NCI-H2171 (cell line): ENCODE measurements at places on chromosomes 5 and 9.

- DNase-seq, result no peak
Measured at GRCh38 chr5:169942181-169942580, 38.1 kb downstream of the INSYN2B start.

GRCh38 chr9:135776893-135777622, 75.1 kb downstream of the KCNT1 start:
- no peak for DNase-seq

GRCh38 chr9:82882748-82883147, 180.2 kb downstream of the RASEF start:
- DNase-seq, result no peak

GRCh38 chr9:133784731-133785561, 46.8 kb upstream of the SARDH start:
- DNase-seq, result no peak

DNA sequence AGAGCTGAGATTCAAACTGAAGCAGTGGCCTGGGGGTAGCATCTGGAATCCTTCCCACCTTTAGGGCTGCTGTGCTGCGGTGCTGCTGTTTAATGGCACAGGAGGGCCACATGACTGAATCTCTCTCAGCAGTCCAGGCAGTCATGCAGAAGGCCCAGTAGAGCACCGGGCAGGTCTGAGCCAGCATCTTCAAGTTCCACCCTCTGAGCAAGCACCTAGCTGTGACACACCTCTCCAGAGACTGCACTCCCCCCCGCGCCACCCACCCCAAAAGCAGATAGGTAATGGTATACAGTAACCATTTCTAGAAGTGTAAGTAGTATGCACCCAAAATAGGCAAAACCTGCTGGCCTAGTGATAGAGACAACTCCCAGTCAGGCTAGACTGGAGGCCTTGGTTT, 8.2 kb downstream of the IL4 start:
- no peak for DNase-seq

DNA sequence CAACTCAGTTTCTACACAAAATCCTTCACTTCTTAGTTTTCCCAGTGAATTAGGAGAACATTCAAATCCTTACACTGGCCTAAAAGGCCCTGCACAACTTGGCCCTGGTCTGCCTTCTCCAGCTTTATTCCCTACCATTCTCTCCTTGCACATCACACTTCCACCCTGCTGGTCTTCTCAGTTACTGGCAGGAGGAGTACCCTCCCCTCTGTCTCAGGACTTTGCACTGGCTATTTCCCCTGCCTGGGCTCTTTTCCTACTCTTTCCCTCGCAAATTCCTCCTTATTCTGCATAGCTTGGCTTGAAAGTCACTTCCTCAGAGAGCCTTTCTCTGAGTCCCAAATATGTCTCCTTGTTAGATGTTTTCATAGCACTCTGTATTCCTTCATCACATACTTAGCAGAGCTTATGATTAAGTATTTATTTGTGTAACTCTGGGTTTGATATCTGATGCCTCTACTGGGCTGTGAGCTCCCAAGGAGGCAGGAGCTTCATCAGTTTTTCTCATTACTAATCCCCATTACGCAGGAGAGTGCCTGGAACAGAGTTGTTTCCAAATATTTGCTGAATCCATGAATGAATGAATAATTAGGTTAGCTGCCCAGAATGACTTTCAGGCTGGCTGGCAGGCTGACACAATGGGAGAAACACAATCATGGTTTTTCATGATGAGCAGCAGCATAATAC, 159.8 kb upstream of the KLF9 start:
- no peak for DNase-seq

GRCh38 chr9:93230601-93231000, 46.7 kb downstream of the WNK2 start:
- no peak for DNase-seq

- peak; percentile 19 for DNase-seq
Measured at GRCh38 chr9:118595719-118596305, 773.4 kb downstream of the BRINP1 start.

DNA sequence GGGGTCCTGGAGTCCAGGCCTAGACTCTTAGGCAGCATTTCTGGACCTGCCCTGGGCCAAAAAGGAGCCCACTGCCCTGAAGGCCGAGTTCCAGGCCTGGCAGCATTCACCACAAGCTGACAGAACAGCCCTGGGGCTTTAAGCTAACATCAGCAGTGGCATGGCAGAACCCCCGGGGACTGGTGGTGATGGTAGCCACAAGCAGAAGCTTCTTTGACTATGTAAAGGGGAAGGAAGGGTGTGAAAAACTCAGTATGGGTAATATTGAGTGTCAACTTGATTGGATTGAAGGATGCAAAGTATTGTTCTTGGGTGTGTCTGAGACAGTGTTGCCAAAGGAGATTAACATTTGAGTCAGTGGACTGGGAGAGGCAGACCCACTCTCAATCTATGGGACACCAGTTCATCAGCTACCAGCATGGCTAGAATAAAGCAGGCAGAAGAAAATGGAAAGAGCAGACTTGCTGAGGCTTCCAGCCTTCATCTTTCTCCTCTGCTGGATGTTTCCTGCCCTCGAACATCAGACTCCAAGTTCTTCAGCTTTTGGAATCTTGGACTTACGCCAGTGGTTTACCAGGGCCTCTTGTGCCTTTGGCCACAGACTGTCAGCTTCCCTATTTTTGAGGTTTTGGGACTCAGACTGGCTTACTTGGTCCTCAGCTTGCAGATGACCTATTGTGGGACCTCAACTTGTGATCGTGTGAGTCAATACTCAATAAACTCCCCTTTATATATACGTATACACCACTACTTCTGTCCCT, 661.0 kb upstream of the C9orf72 start:
- no peak for DNase-seq

- DNase-seq, result no peak
Measured at GRCh38 chr9:87640385-87640795, 85.5 kb upstream of the CTSL start.

DNA sequence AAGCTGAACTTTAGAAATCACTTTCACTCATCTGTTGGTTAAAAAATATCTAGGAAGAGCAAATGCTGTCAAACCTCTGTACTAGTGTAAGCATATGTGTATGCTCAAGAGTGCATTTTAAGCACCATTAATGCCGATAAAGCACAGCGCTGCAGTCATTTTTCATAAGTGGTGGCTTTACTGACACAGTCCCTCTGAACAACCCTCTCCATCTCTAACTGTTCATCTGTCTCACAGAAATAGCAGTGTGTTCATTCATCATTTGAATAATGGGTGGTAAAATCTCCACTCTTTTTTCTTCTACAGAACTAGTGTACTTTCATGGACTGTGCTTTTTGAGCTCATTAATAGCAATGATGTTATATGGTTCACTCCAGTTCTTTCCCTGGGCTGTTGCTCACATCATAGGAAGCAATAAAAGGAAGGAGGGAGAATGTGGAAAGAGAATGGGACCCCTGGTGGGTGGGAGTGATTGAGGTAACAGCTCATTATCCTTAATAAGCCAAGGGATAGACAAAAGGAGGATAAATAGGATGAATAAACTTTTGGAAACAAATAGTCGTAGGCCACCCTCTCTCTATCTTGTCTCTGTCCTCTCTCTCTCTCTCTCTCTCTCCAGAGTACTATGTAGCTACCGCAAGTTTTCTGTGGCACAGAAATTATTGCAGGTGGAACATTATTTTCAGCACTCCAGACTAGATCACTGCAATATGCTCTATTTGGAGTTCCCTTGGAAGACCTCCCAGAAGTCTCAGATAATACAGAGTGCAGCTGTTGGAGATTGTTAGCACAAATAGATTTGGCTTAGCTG, 117.9 kb upstream of the PRDM9 start:
- no peak for DNase-seq

DNA sequence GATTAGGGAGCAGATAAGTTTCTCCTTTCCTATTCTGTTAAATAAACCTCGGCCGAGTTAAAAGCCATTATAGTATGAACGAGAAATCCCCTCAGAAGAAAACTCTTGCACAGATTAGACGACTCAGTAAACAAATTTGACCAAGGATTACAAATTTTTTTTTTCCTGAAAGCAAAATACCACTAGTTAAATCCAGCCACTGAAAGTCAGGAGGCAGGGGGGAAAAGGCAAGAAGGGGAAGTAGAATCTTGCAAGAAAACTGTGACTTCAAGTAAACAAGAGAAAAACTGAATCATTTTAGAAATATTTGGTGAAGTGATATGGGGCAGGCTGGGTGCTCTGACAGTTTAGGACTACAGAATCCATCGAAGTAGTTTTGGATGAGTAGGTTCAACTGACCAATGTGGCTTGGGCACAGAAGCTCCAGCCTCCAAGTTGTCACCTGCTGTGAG, 251.0 kb downstream of the DENND1A start:
- no peak for DNase-seq

- DNase-seq, result peak; percentile 21
Measured at GRCh38 chr9:120944434-120944843, 17.8 kb upstream of the TRAF1 start.

DNA sequence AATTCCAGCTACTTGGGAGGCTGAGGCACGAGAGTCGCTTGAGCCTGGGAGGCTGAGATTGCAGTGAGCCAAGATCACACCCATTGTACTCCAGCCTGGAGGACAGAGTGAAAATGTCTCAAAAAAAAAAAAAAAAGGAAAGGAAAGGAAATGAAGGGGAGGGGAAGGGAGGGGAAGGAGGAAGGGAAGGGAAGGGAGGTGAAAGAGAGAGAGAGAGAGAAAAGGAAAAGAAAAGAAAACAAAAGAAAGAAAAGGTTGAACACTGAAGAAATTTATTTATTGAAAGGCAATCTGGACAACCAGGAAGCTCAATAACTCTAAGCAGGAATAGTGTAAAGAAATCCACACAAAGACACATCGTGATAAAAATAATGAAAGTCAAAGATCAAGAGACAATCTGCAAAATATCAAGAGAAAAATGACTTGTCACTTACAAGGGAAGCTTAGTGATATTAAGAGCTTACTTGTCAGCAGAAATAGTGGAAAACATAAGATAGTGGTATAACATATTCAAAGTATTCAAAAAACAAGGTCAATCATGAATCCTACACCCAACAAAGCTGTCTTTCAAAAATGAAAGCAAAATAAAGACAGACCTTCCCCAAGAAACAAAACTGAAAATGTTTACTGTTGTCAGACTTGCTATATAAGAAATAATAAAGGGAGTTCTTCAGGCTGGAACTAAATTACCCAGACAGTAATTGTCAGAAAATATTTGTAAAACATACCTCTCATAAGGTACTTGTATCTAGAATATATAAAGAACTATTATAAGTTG, 10.9 kb upstream of the RIMOC1 start:
- DNase-seq, result no peak

DNA sequence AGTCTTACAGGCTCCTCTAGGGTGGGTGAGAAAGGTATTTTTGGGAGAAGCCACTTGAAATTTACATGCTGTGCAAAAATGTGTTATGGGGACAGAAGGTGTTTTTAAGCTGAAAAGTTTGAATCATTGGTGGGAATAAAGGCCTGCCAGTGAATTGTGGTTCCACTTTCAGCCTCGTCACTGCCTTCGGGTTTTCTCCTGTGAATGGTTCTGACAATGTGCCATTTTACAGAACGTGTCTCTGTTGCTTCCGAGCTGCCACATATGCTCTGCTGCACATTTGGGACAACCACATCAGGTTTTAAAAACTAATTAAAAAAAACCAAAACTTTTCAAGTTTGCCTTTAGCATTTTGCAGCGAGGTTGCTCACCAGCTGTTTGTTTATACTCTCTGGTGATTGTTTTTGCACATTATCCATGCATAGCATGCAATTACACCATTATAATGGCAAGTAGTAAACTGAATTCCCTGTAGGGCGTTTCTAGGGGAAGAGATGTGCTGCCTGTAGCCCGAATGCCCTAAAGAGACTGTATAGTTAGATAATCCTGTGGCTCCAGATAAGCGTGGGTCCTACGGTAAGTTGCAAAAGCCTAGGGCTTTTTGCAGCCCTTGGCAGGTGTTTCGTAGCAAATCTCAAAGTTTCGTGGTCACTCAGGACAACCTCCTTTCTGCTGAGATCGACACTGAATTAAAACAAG, 40.1 kb upstream of the SUB1 start:
- no peak for DNase-seq

DNA sequence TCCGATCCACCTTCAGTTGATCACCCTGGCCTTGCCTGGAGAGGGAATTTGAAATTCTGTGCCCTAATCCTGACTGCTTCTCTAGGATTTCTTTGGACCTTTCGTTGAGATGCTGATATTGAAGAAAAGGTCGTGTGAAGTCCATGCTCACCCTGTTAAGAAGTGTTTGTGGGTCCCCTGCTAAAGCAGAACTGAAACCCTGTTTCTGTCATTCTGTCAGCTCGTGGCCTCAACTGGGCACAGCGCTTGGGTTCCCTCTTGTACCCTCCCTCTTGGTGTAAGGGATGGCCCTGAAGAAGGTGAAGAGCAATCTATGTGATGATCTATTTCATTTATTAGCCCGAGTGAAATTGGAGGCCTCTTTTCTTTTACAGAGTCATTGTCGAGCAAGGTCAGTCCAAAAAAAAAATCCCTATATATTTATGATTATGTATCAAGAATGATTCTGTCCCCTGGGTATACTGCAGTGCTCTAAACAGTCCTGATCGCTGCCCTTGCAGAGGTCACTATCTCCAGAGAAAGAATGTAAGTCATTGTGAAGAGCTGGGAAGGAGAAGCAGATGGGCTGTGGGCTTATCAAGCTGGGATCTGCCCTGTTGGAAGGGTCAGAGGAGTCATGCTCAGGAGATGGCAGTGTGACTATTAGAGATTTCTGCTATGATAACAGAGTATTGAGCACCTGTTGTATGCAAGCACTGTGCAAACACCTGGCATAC, 56.1 kb downstream of the WWC1 start:
- DNase-seq, result no peak

GRCh38 chr9:112623198-112623597, 94.7 kb downstream of the INIP start:
- no peak for DNase-seq
